ENCODE measurements at places on chromosomes 11 and 22. TPM values are rescaled to one million over a fixed set of nuclear protein-coding genes. Genes with fewer than 3 reads are reported as not detected.

GRCh38 chr11:109798521-109798920 lies 294.7 kb upstream of the ZC3H12C start:
- no peak for DNase-seq

The SERPING1 gene
- total RNA-seq: 2,061 TPM

DNA sequence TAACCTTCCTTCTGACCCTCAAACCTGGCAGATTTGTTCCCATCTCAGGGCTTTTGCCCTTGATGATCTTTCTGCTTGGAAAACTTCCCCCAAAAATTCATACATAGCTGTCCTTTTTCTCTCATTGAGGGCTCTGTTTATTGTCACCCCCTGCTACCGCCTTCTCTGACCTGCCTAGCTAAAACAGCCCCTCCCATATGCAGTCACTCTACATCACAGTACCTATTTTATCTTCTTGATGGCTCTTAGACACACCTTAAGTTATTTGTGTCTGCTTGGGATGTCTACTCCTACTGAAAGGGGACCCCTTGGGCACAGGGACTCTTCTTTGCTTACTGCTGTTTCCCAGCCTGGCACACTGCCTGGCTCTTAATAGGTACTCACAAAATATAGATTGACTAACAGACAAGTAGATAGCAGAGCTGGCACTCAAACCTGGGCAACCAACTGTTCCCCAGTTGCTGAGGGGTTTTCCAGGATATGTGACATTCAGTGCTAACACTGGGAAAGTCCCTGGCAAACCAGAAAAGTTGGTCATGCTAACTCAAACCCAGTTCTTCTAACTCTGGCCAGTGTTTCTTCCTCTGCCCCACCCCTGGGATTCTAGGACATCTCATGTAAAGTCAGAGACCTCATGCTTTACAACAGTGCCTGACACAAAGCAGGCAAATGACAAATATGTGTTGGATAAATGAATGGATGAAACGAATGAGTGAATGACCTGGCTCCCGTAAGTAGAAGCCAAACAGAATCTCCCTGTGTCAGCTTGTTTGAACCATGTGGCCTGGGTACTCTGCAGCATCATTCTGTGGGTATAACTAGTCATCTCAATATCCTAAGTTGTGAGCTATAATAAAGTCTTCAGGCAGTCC lies 19.8 kb upstream of the FJX1 start:
- DNase-seq: no peak

DNA sequence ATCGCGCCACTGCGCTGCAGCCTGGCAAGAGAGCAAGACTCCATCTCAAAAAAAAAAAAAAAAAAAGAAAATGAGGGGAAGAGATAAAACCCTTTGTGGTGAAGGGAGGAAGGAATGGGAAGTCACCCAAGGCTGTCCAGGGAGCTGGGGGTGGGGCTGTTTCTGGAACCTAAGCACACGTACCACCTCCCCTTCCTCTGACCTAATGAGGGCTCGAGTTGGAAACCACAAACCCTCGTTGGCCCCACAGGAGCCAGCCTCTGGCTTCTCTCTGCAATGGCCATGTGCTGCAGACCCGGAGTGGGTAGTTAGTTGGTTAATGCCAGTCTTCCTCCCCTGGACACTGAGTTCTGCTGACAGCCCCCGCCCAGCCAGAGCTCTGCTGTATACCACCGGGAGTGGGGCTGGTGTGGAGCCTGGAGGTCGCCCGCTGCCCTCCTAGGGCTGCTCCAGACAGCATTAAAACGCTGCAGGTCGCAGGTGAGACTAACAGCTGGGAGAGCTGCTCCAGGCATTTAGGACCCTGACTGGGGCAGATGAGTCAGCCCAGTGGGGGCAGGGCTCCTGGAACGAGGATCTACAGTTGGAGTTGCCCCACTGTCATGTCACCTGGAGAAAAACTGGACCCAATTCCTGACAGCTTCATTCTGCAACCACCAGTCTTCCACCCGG lies at the start of gene LGALS12:
LGALS12 (plus strand) TSS at position 228 of the 672 bp plus-strand sequence; CDS start at position 603, 375 bp downstream.
- peak; percentile 42 for DNase-seq

The NR1H3 gene
- 61.6 TPM for total RNA-seq

GRCh38 chr11:43403357-43404231 lies 44.9 kb downstream of the TTC17 start:
- no peak for DNase-seq

The CABP4 gene
- 0.62 TPM for total RNA-seq

GRCh38 chr11:45815747-45816146 lies 10.8 kb downstream of the SLC35C1 start:
- no peak for DNase-seq

The DEUP1 gene
- total RNA-seq: not detected

The L3MBTL2 gene
- total RNA-seq: 11.7 TPM

- no peak for DNase-seq
Measured at GRCh38 chr11:116485425-116485824, 287.4 kb downstream of the BUD13 start.

DNA sequence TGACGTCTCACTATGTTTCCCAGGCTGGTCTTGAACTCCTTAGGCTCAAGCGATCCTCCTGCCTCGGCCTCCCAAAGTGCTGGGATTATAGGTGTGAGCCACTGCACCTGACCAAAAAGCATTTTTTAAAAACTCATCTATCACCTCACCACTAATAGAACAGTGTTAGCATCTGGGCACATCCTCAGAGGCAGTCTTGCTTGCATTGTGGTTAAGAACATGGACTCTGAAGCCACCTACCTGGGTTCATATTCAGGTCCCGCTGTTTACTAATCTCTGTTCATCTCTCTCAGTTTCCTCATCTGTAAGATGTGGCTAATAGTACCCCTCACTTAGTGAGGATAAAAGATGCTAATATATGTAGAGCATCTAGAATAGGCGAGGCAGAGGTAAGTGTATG lies 90.6 kb downstream of the PACS1 start:
- no peak for DNase-seq

The MADD gene
- total RNA-seq: 15.2 TPM

GRCh38 chr11:126716456-126717083 lies 284.0 kb downstream of the KIRREL3 start:
- no peak for DNase-seq
